ENCODE measurements at places on chromosomes 11 and 22.

- peaks cover 23% of the 10 kb centered on the region for H3K4me1 ChIP-seq
- no peak overlapping the region for H3K4me3 ChIP-seq
- DNase-seq, result no peak
- no peak overlapping the region for H3K27ac ChIP-seq
Measured at GRCh38 chr22:17783312-17783711, 9.0 kb upstream of the BID start.

GRCh38 chr11:30861531-30861930, 275.4 kb upstream of the MPPED2 start:
- no peaks in the 10 kb centered on the region for H3K27me3 ChIP-seq
- peaks cover 23% of the 10 kb centered on the region for H3K4me1 ChIP-seq
- no peak overlapping the region for H3K4me3 ChIP-seq
- no peak overlapping the region for H3K27ac ChIP-seq
- no peak for DNase-seq

GRCh38 chr11:34343153-34343552, 14.7 kb downstream of the ABTB2 start:
- DNase-seq, result peak; percentile 77
- H3K27ac ChIP-seq, result no peak overlapping the region

- H3K36me3 ChIP-seq, result peaks cover 75% of the 10 kb centered on the region
- DNase-seq, result peak; percentile 53
- peak overlapping the region; percentile 57 for H3K27ac ChIP-seq
- no peak overlapping the region for H3K4me3 ChIP-seq
- peaks cover 5% of the 10 kb centered on the region for H3K4me1 ChIP-seq
Measured at GRCh38 chr22:41939981-41940831, 6.7 kb downstream of the CENPM start.

GRCh38 chr11:64119700-64120099, 46.2 kb downstream of the MACROD1 start:
- no peak overlapping the region for H3K27ac ChIP-seq
- DNase-seq, result no peak
- no peaks in the 10 kb centered on the region for H3K27me3 ChIP-seq
- no peak overlapping the region for H3K4me3 ChIP-seq
- H3K36me3 ChIP-seq, result no peaks in the 10 kb centered on the region

GRCh38 chr11:45209891-45210699, 63.7 kb downstream of the PRDM11 start:
- no peak overlapping the region for H3K4me3 ChIP-seq
- no peaks in the 10 kb centered on the region for H3K27me3 ChIP-seq
- peak overlapping the region; percentile 58 for H3K27ac ChIP-seq
- H3K4me1 ChIP-seq, result peaks cover 18% of the 10 kb centered on the region
- DNase-seq, result peak; percentile 69
- H3K36me3 ChIP-seq, result no peaks in the 10 kb centered on the region

DNA sequence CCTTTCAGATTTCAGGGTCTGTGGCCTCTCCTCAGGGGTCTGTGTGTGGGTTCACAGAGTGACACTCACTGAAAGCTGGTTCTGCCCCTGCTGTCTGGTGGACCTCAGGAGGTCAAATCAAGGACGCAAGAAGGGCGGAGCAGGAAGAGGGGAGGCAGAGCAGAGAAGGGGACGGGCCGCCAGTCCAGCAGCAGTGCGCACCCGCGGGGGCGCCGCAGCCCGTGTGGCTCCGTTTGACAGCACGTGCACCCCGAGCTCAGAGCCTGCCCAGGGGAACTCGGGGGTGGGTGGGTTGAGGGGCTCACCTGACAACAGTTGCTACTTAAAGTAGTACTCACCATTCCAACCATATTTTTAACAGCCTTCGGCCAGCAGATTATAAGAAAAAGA, 71.4 kb upstream of the PITPNB start:
- H3K36me3 ChIP-seq, result no peaks in the 10 kb centered on the region
- no peak overlapping the region for H3K4me3 ChIP-seq
- no peaks in the 10 kb centered on the region for H3K4me1 ChIP-seq
- no peak overlapping the region for H3K27ac ChIP-seq
- no peak for DNase-seq
- H3K27me3 ChIP-seq, result no peaks in the 10 kb centered on the region

DNA sequence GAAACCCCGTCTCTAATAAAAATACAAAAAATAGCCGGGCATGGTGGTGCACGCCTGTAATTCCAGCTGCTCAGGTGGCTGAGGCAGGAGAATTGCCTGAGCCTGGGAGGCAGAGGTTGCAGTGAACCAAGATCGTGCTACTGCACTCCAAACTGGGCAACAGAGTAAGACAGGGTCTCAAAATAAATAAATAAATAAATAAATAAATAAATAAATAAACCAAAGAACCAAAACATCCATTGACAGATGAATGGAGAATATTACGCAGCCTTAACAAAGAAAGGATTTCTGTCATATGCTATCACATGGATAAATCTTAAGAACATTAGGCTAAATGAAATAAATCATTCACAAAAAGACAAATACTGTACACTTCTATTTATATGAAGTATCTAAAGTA, 11.1 kb upstream of the CSTF3 start:
- no peak overlapping the region for H3K27ac ChIP-seq
- no peak overlapping the region for H3K4me3 ChIP-seq
- DNase-seq, result no peak
- H3K36me3 ChIP-seq, result no peaks in the 10 kb centered on the region

DNA sequence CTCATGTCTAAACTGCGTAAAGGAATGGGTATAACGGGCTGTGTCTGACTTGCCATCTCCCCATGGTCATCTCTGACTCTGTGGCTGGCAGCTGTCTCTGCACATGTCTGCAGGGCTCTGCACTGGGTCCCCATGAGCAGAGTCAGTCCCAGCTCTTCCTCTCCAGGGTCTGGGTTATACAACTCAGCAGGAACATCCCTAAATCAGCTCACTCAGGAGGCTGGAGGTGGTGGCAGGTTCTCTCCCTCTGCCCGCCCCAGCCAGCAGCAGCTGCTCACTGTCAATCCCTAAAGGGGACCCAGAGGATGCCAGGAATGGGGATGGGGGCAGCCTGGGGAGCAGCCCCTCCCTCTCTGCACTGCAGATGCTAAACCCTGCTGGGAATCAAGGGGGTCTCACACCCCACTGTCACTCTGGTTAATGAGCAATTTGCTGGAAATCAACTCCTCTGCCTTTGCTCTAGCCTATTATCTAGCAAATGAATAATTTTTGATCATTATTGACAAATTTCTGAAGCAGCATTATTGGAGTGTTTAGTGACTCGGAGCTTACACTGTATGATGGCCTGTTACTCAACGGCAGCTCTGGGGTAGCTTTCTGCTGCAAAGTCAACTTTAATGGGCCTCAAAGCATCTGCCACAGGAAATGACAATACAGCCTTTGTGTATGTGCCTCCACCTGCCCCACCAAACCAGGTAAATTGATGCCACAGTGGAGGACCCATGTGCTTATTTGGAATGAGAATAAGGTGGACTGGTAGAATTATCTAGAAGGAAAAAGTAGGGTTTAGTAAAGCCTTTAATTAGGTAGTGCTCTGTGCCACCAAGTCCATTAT, 55.7 kb upstream of the SHANK2 start:
- no peaks in the 10 kb centered on the region for H3K36me3 ChIP-seq
- H3K4me3 ChIP-seq, result no peak overlapping the region
- H3K27ac ChIP-seq, result no peak overlapping the region

DNA sequence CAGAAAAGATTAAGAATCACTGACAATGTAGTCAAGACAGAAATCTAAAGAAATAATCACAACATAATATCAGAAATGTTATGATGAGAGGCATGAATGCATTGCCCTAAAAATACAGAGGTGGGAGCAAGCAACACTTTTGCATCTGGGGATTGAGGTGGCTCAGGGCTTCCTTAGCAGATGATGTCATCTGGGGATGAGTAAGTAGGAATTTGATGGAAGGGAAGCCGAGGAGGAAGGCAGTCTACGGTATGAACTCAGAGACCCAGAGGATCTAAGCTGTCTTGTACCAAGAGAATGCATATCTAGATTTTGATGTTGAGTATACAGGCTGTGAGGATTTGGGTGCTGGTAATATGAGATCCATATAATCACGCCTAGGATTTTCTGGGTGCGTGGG, 193.0 kb upstream of the SNX19 start:
- no peak overlapping the region for H3K27ac ChIP-seq
- no peak for DNase-seq
- no peaks in the 10 kb centered on the region for H3K27me3 ChIP-seq
- H3K4me1 ChIP-seq, result no peaks in the 10 kb centered on the region
- no peak overlapping the region for H3K4me3 ChIP-seq
- no peaks in the 10 kb centered on the region for H3K36me3 ChIP-seq

DNA sequence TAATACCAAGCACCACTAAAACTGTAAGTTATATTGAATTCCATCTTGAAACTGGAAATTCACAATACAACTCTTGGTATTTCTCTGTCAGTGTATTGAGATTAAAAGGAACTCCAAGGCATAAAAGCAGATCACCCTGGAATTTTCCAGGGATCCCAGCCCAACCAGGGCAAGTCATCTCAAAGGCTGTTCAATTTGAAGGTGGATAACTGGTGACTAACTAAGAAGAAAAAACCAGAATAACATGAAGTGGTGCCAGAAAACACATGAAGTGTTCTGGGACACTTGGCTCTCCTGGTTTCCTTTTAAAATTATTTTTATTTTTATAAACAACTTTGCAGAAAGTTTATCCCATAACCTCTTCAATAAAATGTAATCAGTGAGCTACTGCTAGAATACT, 7.8 kb upstream of the BMAL1 start:
- H3K27me3 ChIP-seq, result peaks cover 27% of the 10 kb centered on the region
- DNase-seq, result no peak
- no peaks in the 10 kb centered on the region for H3K4me1 ChIP-seq
- H3K27ac ChIP-seq, result no peak overlapping the region
- no peak overlapping the region for H3K4me3 ChIP-seq
- H3K36me3 ChIP-seq, result no peaks in the 10 kb centered on the region

- H3K4me3 ChIP-seq, result no peak overlapping the region
- H3K27me3 ChIP-seq, result no peaks in the 10 kb centered on the region
- no peaks in the 10 kb centered on the region for H3K36me3 ChIP-seq
- no peak overlapping the region for H3K27ac ChIP-seq
- no peaks in the 10 kb centered on the region for H3K4me1 ChIP-seq
- no peak for DNase-seq
Measured at GRCh38 chr11:123797114-123797513, 9.0 kb downstream of the OR6M1 start.

GRCh38 chr11:126060757-126061171, 1.9 kb downstream of the CDON start:
- no peak overlapping the region for H3K4me3 ChIP-seq
- H3K27ac ChIP-seq, result no peak overlapping the region
- H3K27me3 ChIP-seq, result no peaks in the 10 kb centered on the region
- no peak for DNase-seq
- H3K36me3 ChIP-seq, result no peaks in the 10 kb centered on the region

DNA sequence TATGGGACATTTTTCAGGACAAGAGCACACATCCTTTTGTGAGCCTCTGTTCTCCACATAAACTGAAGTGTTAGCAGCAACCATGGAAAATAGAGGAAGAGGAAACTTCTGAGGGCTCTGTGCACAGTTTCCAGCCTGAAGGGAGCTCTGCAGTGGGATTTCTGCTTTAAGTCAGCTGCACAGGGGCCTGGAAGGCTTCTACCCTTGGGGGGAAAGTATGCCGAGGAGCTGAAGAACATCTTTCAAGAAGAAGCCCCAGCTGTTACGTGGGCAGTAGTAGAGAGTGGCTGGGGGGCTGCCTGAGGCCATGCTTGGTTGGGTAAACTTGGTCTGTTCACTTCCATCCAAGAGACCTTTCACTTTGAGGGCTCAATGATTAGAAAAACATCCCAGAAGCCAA, 82.7 kb upstream of the EED start:
- H3K27me3 ChIP-seq, result no peaks in the 10 kb centered on the region
- no peak overlapping the region for H3K4me3 ChIP-seq
- no peaks in the 10 kb centered on the region for H3K36me3 ChIP-seq

DNA sequence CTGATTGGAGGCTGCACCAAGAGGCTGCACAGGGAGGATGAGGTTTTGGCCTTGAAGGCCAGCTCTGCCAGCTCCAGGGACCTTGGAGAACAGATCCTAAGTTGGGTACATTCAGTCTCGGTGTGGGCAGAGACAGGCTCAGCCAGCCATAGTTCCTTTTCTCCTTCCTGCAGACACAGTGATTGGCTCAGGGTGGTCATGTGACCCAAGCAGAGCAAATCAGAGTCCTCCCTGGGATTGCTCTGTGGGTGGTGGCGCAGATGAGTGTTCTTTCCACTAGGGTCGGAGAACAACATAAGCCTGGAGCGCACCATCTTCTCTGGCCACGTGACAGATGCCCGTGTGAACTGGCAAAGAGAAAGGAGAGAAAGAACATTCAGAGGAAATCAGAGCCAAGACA, 47.1 kb upstream of the CCND1 start:
- peaks cover 16% of the 10 kb centered on the region for H3K4me1 ChIP-seq
- H3K27ac ChIP-seq, result no peak overlapping the region

DNA sequence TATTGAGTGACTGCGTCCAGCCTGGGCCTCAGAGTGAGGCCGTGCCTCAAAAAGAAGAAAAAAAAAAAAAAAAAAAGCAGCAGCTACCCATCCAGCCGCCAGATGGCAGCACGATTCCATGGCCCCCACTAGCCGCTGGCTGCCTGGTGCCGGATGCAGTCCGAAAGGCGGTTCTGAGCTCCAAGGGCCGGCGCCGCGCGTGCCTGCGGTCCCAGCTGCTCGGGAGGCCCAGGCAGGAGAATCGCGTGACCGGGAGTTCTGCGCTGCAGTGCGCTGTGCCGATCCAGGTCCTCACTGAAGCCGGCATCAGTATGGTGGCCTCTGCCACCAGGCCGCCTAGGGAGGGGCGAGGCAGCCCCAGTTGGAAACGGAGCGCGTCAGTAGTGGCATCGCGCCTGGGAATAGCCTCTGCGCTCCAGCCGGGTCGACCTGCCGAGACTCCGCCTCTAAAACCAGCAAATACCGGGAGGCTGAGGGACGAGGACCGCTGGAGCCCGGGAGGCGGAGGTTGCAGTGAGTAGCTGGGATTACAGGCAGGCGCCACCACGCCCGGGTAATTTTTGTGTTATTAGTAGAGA, 19.3 kb downstream of the SCARF2 start:
- no peak overlapping the region for H3K27ac ChIP-seq
- no peaks in the 10 kb centered on the region for H3K36me3 ChIP-seq
- H3K4me1 ChIP-seq, result no peaks in the 10 kb centered on the region
- peak; percentile 81 for DNase-seq

DNA sequence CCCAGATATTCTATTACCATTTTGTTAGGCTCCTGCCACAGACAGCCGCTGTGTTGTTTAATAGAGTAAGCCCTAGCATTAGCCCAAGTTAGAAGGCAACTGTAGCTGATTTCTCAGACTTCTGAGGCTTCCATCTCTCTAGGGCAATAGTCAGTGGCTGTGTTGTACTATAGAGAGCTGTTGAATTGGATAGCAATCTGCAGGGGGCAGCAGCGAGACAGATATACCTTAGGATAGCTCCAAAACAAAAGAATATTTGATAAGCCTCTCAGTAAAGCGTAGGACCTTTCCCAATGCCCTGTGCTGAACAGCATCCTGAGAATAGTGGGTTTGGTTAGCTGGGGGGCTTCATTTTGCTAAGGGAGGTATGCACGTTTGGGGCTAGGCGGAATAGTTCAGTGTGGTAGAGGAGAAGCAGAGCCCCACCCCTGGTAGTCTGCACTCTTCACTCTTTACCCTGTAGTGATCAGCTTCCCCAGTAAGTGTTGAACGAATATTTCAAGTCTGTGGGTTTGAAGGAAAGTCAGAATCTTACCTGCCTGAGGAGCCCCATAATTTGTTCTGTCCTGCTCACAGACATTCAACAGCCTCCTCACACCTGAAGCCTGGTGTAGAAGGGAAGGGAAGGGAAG, 515.1 kb downstream of the INSC start:
- peak; percentile 43 for DNase-seq
- no peaks in the 10 kb centered on the region for H3K36me3 ChIP-seq
- no peak overlapping the region for H3K27ac ChIP-seq
- H3K4me1 ChIP-seq, result no peaks in the 10 kb centered on the region
- no peaks in the 10 kb centered on the region for H3K27me3 ChIP-seq

- H3K27me3 ChIP-seq, result no peaks in the 10 kb centered on the region
- H3K4me3 ChIP-seq, result no peak overlapping the region
- DNase-seq, result peak; percentile 27
- no peaks in the 10 kb centered on the region for H3K4me1 ChIP-seq
- no peak overlapping the region for H3K27ac ChIP-seq
- no peaks in the 10 kb centered on the region for H3K36me3 ChIP-seq
Measured at GRCh38 chr11:107991868-107992414, 16.8 kb upstream of the CUL5 start.
